ENCODE measurements at places on chromosomes 1 and 21. TPM values are rescaled to one million over a fixed set of nuclear protein-coding genes. Genes with fewer than 3 reads are reported as not detected.

GRCh38 chr1:242147096-242147976 lies 148.4 kb upstream of the MAP1LC3C start:
- DNase-seq, result no peak

DNA sequence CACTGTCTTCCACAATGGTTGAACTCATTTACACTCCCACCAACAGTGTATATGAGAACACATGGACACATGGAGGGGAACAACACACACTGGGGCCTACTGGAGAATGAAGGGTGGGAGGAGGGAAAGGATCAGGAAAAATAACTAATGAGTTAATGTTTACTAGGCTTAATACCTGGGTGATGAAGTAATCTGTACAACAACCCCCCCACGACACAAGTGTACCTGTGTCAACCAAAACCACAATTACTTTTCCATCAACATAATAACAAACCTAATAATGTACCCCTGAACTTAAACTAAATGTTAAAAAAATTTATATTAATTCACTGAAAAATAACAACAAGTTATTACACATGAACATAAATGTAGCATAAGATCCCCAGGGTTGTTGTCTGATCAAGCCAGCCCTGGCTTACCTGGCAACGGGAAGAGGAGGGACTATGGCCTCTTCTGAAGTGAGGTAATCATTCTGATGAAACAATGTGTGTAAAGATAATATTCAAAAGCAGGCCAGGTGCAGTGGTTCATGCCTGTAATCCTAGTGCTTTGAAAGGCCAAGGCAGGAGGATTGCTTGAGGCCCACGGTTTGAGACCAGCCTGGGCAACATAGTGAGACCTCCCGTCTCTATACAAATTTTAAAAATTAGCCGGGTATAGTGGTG lies 40.8 kb upstream of the HEATR1 start:
- DNase-seq, result no peak

The DEPDC1 gene
- 5.3 TPM for polyA plus RNA-seq

- no peak for DNase-seq
Observed at GRCh38 chr1:214004795-214005194, 17.0 kb downstream of the PROX1 start.

The MAP10 gene
- 0.81 TPM for polyA plus RNA-seq
